Effector memory CD8-positive, alpha-beta T cell (primary cell): ENCODE measurements at places on chromosomes 2 and 18.

- H3K27ac ChIP-seq: no peak overlapping the region
- no peak for DNase-seq
- peaks cover 7% of the 10 kb centered on the region for H3K27me3 ChIP-seq
- H3K4me3 ChIP-seq: no peak overlapping the region
- no peaks in the 10 kb centered on the region for H3K36me3 ChIP-seq
Measured at GRCh38 chr2:44881856-44882255, 59.6 kb upstream of the SIX3 start.

- no peak overlapping the region for H3K27ac ChIP-seq
- no peak for DNase-seq
- no peaks in the 10 kb centered on the region for H3K27me3 ChIP-seq
- H3K4me3 ChIP-seq: no peak overlapping the region
- peaks cover 15% of the 10 kb centered on the region for H3K36me3 ChIP-seq
Measured at GRCh38 chr2:181910028-181910831, 18.7 kb downstream of the ITPRID2 start.

DNA sequence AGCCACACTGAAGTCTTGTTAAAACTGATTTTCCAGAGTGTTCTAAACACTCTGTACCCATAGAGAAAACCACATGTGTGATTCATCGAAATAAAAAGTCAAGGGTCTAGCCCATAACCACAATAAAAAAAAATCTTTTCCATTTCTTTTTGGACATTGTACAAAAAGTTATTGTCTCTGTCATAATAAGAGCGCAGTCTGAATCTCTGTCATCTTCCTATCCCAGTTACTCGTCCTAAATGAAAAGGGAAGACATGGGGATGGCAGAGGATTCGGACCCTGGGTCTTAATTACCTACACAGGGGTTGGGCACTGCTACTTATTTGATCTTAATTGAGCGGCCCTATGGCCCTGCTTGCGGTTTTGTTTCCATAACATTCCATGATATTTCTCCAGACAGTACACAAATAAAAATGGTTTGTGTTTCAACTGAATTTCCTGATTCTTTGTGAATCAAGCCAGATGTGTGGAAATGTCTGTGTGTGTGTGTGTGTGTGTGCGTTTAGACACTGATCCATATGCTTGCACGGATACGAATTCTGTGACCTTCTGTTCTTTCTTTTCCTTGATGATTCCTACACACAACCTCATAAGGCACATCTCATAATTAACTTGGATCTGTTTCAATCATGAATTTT lies 133.4 kb upstream of the SPATS2L start:
- no peaks in the 10 kb centered on the region for H3K4me1 ChIP-seq
- H3K36me3 ChIP-seq: no peaks in the 10 kb centered on the region
- no peak for DNase-seq
- H3K27ac ChIP-seq: no peak overlapping the region
- peaks cover 21% of the 10 kb centered on the region for H3K27me3 ChIP-seq
- no peak overlapping the region for H3K4me3 ChIP-seq

GRCh38 chr2:215283221-215283620 lies 28.6 kb upstream of the ATIC start:
- H3K36me3 ChIP-seq: no peaks in the 10 kb centered on the region
- no peak for DNase-seq
- no peaks in the 10 kb centered on the region for H3K27me3 ChIP-seq
- no peak overlapping the region for H3K4me3 ChIP-seq
- H3K27ac ChIP-seq: no peak overlapping the region

DNA sequence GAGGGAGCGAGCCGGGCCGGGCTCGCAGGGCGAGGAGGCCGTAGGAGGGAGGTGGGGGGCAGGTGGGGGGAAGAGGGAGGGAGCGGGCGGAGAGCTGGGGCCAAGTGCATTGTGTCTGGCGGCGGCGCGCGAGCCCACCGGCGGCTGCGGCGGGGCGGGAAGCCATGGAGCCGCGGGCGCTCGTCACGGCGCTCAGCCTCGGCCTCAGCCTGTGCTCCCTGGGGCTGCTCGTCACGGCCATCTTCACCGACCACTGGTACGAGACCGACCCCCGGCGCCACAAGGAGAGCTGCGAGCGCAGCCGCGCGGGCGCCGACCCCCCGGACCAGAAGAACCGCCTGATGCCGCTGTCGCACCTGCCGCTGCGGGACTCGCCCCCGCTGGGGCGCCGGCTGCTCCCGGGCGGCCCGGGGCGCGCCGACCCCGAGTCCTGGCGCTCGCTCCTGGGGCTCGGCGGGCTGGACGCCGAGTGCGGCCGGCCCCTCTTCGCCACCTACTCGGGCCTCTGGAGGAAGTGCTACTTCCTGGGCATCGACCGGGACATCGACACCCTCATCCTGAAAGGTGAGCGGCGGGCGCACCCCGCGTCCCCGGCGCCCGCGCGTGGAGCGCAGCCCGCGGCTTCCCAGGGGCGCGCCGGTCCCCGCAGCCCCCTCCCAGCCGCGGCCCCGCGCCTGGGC lies at the start of gene TMEM178A:
TSS of gene TMEM178A (plus strand) at position 107 of the 680 bp plus-strand sequence. CDS start at position 165, 58 bp downstream.
- H3K27me3 ChIP-seq: peaks cover 65% of the 10 kb centered on the region
- H3K4me3 ChIP-seq: peak within 1 kb of the TSS; percentile 60

- H3K36me3 ChIP-seq: peaks cover 12% of the 10 kb centered on the region
- H3K4me1 ChIP-seq: peaks cover 48% of the 10 kb centered on the region
- DNase-seq: peak; percentile 56
- no peaks in the 10 kb centered on the region for H3K27me3 ChIP-seq
- H3K27ac ChIP-seq: peak overlapping the region; percentile 95
- peak overlapping the region; percentile 91 for H3K4me3 ChIP-seq
Measured at GRCh38 chr2:9752441-9753275, 90.6 kb upstream of the TAF1B start.

GRCh38 chr2:237408335-237409000 lies 5.5 kb downstream of the COL6A3 start:
- no peak overlapping the region for H3K27ac ChIP-seq
- H3K4me1 ChIP-seq: no peaks in the 10 kb centered on the region
- peaks cover 3% of the 10 kb centered on the region for H3K36me3 ChIP-seq
- no peak for DNase-seq
- peaks cover 43% of the 10 kb centered on the region for H3K27me3 ChIP-seq
- no peak overlapping the region for H3K4me3 ChIP-seq
